ENCODE measurements at places on chromosomes 12 and 14.

DNA sequence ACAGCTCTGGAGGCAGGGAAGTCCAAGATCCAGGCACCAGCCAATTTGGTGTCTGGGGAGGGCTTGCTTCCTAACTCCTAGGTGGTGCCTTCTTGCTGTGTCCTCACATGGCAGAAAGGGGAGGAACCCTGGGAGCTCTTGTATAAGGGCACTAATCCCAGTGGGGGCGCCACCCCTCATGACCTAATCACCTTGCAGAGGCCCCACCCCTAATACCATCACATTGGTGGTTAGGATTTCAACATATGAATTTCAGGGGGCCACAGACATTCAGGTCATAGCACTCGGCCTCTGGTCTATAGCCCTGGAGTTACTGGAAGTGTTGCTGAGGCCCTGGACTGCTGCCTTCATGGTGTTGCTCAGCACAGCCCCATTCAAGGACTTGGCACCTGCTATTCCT lies 14.6 kb downstream of the PSMD9 start:
- no peak for DNase-seq

- no peak for DNase-seq
Measured at GRCh38 chr14:92507174-92507768, 6.3 kb upstream of the RIN3 start.

DNA sequence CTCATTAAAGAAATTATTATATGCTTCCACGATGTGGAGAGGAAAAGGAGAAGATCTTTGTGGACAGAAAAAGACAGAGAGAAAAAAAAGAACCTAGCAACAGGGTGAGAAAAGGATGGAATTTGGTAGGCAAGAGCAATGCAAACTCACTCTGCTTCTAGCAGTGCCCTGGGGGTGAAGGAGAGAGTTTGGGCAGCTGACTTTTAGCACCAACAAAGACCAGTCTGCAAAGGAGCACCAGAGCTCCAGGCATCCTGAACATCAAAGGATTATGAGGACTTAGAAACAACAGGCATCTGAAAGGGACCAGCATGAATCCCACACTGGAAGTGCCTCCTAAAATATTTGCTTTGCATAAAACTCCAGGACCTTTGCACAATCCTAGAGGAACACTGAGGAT lies 32.8 kb upstream of the RERG start:
- no peak for DNase-seq

- no peak for DNase-seq
Measured at GRCh38 chr12:125100551-125101434, 35.6 kb downstream of the AACS start.

GRCh38 chr14:60204843-60205774 lies 39.9 kb upstream of the DHRS7 start:
- no peak for DNase-seq

DNA sequence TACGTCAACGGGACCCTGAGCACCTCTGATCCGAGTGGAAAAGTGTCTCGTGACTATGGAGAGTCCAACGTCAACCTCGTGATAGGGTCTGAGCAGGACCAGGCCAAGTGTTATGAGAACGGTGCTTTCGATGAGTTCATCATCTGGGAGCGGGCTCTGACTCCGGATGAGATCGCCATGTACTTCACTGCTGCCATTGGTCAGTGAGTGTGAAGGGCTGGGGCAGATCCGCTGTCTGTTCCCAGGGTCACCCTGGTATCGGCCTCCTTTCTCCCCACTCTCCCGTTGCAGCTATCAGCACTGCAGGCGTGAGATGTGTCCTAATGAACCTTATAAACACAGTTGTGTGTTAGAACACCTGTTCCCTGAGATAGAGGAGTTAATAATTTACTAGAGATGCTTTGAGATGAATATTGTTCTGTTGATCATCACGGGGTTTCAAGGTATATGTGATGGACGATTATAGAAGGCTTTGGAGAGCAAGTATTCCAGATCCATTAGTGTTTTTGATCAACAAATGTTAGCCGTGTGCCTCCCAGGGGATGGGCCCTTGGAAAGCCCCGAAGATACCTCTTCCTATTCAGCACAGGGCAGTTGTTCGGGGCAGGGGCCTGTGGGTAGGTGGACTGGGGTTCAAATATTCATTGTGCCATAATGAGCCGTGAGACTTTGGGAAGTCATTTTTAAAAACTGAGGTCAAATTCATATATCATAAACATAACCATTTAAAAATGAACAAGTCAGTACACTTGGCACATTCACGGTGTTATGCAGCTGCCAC lies 33.6 kb downstream of the ADGRD1 start:
- no peak for DNase-seq

DNA sequence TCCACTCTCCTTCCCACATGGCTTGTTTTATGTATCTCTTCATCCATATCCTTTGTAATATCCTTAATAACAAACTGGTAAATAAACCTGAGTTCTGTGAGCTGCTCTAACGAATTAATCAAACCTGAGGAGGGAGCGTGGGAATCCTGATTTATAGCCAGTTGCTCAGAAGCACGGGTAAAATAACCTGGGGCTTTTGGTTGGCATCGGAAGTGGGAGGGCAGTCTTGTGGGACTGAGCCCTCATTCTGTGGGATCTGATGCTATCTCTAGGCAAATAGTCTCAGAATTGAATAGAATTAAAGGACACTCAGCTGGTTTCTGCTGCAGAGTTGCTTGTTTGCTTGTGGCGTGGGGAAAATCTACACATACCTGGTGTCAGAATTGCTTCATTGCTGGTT lies 17.5 kb upstream of the LDHB start:
- no peak for DNase-seq

DNA sequence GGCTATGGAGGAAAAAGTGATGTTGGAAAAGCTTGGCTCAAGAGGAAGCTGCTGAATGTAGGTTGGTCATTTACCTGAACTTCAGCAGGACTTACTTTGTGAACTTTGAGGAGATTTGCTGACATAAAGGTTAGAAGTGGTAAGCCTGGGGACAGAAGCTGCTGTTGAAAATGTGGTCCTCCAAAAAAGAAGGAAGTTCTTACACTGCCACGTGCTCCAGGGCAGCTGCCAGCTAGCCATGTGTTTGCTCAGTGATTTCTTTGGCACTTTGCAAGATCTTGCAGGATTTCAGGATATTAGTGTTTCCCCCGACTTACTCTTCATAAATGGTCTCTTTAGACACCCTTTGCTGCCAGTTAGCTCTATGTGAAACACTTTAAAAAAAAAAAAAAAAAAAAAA lies 14.8 kb upstream of the DYRK2 start:
- DNase-seq = no peak
